Left hindlimb (tissue), 1 donor: ENCODE measurements at places on chromosomes 5 and 9.

DNA sequence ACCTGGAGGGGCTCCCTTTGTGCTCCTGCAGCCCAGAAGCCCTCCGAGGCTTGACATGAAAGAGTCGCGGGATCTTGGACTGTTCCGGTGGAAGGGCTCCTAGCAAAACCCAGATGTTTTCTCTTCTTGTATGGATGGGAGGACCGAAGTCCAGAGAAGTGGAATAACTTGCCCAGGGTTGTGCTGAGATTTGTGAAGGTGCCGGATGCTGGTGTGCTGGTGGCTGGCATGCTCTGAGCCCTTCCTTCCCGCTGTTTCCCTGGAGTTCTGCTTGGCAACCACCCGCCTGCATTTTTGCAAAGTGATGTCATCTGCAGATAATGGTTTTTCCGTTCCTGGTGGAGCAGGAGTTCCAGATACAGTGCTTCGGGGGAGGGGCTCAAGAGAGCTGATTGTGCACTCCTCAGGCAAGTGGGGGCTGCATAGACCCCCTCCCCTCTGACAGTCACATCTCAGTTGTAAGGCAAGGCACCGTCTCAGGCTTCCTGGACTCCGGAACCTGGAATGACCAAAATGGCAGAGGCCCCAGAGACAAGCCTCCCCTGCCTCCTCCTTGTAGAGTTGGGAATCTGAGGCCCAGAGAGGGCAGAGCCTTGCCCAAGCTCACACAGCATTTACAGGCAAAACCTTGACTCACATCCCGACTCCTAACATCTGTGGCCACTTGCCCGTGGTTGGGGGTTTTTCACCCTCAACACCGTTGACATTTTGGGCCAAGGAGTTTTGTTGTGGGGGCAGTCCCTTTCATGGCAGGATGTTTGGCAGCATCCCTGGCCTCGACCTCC, 157.0 kb downstream of the RGS3 start:
- peak; percentile 92 for DNase-seq

DNA sequence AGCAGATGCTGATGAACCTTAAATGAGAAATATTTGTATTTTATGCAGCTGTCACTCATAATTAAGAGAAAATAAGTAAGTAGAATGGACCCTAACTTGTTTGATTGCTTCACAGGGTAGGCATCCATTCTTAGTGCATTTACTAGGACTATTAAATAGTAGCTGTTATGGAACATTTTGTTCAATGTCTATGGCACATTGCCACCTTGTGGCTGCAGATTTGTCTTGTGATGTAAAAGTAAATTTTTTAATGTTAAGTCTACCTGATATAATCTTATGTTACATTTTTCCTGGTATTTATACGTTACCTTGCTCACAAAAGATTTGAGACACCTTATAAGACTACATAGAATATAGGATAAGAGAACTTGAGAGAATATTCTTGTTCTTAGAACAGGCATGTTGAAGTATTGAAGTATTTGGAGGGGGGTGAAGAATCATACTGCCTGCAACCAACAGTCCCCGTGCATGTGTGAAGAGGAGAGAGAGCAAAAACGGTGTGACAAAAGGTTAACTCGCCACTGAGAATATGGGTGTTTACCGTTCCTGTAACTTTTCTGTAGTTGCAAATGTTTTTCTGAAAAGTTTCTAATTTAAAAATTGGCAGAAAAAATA, 161.1 kb downstream of the MAST4 start:
- no peak for DNase-seq

- DNase-seq: no peak
Observed at GRCh38 chr5:149651686-149652085, 70.4 kb downstream of the ARHGEF37 start.

DNA sequence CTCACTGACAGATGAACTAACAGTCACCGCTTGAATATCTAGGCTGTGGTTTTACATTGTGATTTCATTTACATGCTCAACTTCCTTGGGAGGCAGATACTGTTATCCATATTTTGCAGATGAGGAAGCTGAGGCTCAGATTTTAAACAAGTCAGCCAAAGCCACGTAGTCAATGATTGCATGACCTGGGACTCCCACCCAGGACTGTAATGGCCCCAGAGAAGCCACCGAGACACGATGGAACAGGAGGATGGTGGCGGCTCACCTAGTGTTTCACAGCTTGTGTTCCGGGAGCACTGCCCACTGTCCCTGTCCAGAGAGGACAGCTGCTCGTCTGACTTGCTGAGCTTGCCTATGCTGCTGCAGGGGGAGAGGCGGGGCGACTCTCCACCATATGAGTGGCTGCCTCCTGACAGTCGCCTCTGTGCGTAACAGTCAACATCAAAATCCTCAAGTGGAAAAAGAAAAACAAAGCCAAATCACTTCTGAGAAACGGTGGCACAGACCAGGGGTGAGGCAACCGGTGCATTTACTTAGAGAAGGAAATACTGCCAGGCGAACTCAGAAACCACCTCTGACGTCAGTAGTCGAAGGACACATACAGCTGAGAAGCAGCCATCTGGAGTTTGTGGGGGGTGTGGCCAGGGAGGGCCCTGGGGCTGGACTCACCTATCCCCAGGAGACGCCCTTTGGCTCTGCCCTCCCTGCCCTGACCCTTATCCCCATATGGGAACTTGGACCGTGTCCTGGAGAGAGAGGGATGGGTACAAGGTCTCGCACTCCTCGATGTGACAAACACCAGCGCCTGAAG, 82.5 kb downstream of the PRRT1B start:
- no peak for DNase-seq

DNA sequence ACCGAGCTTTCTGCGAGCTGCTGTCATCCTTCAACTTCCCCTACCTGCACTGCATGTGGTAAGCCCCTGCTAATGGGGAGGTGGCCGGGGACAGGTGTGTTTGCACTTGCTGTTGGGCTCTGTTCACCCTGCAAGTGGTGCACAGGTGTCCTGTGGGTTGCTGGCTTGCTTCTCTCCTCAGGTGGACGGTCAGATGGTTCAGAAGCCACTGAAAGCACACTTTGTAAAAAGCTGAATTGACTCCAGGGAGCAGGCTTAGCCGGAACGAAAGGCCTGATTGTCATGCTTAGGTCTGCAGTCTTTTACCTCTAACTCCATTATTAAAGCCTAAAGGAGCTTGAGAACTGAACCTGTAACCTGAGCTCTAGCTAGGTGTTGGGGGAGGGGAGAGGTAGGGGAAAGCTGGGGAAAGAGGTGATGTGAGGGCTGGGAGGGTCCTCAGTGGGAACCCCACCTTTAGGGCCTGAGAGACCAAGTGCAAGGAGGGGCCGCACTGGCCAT, 37.6 kb downstream of the ACER2 start:
- no peak for DNase-seq

DNA sequence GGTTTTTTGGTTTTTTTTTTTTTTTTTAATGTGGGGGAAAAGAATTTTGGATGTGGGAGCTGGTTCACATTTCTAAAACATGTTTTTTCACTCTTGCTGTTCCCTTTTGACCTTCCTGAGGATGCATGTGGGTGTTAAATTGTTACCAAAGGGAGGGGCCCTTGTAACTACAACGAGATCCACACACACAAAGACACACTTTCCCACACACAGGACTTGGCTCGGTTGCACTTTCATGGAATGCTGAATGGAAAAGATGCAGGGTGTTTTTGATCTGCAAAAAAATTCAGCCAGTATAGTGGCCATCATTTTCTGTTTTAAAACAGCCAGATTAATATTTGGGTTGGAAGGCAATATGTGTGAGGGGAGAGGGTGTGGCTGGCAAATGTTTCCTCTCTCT, 576.9 kb downstream of the EBF1 start:
- DNase-seq: peak; percentile 85

- DNase-seq: peak; percentile 93
Observed at GRCh38 chr5:150946351-150946905, 41.6 kb upstream of the ZNF300 start.

GRCh38 chr9:121686930-121687541, 35.6 kb downstream of the DAB2IP start:
- peak; percentile 69 for DNase-seq

- DNase-seq: no peak
Observed at GRCh38 chr5:100777680-100778300, 125.3 kb downstream of the ST8SIA4 start.

- no peak for DNase-seq
Observed at GRCh38 chr9:10855847-10856246, 243.0 kb upstream of the PTPRD start.

DNA sequence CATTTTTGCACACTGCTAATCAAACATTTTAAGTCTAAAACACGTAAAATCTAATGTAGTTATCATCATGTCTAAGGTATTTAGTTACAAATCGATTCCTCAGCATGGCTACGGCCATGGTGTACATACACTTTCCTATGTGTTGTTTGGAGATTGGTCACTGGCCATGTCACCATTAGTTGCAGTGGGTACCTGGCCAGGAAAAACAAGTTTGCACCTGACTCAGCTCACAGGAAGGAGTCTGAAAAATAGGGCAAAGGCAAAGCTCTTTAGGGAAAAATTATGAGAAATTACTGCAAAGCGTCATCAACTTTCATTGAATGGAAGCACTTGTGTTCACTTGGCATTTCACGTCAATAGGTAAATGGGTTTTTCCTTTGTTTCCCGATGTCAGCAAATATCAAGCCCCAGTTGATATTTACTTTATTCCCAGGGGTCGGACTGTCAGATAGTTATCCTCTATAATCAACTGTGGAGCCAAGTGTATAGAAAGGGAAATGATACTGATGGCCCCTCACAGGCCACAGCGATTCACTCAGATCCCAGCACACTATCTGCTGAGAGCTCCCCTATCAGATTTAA, 626.0 kb upstream of the ADAMTS16 start:
- DNase-seq: no peak

DNA sequence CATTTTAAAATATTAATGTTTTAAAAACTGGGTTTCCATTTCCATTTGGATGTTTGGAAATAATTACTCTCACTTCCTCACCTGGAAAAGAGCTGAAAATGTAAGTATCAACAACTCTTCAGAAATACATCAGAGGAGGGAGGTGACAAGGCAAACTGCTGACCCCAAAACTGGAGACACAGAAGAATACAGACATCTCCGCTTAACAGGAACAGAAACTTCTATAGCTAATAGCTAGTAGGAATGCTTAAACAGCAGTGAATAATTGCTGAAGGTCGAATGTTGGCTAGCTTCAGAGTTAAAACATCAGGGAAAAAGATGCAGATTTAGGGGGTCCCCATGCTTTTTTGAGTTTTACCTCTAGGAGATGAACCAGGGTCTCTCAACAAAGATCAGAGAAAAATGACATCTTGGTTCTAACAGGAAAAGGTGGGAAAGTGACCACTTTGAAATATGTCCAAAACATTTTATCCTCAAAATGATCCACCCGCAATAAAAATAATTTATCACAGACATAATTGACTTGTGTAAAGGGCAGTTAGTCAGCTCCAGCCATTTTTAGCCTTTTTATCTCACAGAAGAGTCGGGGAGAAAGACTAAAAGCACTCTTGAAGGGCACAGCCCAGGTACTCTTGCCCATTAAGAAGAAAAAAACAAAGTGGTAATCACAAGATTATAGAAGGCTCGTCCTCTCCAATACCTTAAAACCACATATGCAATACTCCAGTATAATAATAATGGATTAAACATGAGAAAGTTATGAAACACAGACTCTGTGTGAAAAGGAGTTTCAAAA, 1474.9 kb downstream of the EFNA5 start:
- no peak for DNase-seq

DNA sequence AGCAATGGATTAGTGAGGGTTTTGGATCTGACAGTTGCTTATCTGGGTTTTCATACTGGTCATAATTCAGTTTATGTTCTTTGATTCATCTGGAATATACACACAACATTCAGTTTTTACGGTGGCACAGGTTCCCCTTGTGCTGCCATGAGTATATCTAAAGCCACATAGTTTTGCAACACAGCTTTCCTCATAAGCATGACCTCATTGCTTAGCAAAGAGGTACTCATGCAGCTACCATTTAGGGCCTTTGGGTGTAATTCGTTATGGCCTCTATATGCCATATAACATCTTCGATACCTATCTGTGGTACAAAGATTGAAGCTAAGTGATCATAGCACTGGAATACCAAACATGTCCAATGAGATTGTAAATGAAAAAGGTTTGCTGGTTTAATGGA, 2.9 kb upstream of the RBM22 start:
- DNase-seq: no peak

DNA sequence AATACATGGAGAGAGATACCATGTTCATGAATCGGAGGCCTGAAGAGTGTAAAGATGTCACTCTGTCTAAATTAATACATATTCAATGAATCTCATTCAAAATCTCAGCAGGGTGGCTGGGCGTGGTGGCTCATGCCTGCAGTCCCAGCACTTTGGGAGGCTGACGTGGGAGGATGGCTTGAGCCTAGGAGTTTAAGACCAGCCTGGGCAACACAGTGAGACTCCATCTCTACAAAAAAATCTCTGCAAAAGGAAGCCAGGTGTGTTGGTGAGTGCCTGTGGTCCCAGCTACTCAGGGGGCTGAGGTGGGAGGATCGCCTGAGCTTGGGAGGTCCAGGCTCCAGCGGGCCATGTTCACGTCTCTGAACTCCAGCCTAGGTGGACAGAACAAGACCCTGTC, 49.7 kb downstream of the COL23A1 start:
- DNase-seq: no peak

- no peak for DNase-seq
Observed at GRCh38 chr5:153584960-153585359, 94.5 kb downstream of the GRIA1 start.

- DNase-seq: no peak
Observed at GRCh38 chr5:18712936-18713485, 1078.8 kb downstream of the TAF11L14 start.

- DNase-seq: peak; percentile 82
Observed at GRCh38 chr5:72108202-72109061, 1.2 kb downstream of the MAP1B start.

DNA sequence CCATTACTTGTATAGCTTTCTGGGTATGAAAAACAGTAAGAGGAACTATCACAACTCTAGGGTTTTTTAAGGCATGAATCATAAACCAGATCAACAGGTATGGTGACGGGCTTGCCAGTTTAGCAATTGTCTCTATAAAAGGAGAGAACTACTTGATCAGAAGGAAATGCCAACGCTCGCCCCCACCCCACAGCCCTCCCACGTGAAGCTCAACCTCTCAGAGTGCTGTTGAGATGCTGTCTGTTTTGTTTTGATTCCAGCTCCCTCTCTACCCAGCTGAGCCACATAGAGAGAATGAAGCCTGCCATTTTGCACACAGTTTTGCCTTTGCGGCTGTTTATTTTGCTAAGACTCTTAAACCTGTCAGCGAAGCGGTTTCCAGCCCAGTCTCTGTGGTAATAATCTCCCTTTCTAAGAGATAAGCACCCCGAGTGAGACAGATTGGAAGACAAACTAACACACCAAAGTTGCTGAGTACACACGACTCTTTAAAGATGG, 257.9 kb upstream of the ANKRD55 start:
- no peak for DNase-seq

- no peak for DNase-seq
Observed at GRCh38 chr5:88829054-88829453, 53.9 kb downstream of the MEF2C start.

DNA sequence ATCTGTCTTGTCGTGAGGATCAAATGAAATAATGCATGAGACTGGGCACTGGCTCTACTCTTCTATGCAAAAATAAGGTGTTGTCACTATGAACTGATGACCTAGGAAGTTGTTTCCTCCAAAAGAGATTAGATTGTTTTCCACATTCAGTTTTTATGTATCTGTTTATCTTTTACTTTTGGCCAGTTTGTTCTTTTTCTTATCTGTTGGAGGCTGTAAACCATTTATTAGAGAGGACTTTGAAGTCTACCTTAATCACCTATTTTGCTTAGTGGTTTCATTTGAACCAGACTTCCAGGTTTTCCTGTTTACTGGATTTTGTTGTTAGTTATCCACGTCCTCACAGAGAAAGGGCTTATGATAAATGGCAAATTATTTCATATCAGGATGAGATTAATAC, 21.5 kb upstream of the GDA start:
- DNase-seq: no peak

GRCh38 chr9:89891221-89891590, 286.4 kb downstream of the GADD45G start:
- DNase-seq: no peak
